ENCODE measurements at places on chromosomes 3 and 15.

GRCh38 chr3:189277711-189278110, 105.9 kb downstream of the TPRG1 start:
- DNase-seq = no peak

- DNase-seq = no peak
These were observed 363.5 kb upstream of the NECTIN3 start for GRCh38 chr3:110708156-110708555.

GRCh38 chr3:74842141-74842540, 227.7 kb upstream of the CNTN3 start:
- DNase-seq = no peak

GRCh38 chr15:70362886-70363285, 265.2 kb upstream of the TLE3 start:
- no peak for DNase-seq

- no peak for DNase-seq
These were observed 269.1 kb upstream of the LRRFIP2 start for GRCh38 chr3:37443363-37444035.

DNA sequence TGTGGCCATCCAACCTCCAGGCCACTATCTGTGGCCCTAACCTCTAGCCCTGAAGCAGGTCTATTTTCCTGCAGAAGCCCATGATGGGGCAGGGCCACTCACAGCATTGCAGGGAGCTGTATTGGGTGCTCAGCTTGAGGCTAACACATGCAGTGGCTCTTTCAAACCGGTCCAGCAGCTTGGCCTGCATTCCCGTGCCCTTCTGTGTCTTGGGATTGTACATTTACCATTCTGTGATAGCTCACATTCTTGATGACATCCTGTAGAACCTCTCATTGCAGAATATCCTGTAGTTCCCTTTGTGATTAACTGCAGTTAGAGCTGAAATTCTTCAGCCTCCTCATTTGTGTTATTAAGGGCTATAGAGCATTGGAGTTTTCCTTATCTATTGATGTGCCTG, 60.8 kb upstream of the ANKRD34C start:
- DNase-seq = no peak

- DNase-seq = no peak
These were observed 2.0 kb downstream of the CTXND1 start for GRCh38 chr15:80249973-80250372.

GRCh38 chr15:25568751-25569150, 129.9 kb upstream of the UBE3A start:
- no peak for DNase-seq

DNA sequence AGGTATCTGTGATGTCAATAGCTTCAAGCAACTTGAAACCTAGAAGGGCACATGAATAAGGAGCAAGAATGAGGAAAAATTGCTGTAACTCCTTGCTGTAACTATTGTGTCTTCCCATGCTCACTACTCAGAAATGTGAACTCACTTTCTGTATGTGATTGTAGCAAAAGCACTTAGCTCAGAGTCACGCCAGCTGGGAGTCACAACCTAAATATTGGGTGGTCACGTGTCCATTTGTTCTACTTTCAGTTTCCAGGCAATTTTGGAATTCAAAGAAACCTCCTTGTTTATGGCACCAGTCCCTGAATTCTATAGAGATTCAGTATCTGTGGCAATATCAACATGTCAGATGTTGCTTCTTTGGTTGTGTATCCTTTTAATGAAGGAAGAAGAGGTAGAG, 241.6 kb upstream of the AZI2 start:
- no peak for DNase-seq

DNA sequence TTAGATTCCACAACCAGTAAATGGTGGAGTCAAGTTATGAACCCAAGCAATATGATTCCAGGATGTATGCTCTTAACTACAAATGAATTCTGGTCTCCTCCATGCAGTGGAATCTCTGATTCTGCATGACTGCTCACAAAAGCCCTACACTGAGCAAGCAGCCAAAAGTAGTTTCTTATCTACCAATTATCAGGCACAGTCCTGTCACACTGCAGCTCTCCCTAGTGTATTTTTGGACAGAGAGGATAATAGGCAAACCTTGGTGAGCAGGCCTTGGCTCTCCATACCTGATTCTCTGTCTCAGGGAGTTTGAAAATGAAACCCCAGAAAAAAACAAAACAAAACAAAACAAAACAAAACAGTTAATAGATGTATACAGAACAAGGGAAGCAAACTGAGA, 3.5 kb upstream of the SSR3 start:
- DNase-seq = no peak

DNA sequence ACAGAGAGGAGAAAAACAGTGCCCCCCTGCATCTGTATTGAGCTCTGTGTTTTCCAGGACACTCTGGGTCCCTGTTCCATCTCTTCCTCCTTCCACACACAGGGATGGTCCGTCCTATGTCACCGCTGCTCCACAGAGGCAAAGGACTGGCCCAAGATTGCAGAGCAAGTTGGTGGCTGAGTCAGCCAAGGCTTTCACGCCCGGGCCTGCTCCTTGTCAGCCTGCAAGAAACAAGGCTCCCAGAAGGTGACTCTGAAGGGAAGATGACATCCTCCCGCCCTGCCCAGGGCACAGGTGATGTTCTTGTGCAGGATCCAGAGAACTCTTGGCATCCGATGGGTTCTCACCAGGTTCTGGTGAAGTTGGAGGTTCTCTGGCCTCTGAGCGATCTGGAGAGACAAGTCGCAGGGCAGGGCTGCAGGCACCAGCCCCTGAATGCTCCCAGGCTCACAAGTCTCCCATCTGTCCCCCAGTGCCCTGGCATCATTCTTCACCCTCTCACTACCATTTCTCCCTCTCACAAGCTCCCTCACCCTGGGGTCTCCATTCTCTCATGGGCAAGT, 138.6 kb downstream of the MEGF11 start:
- no peak for DNase-seq

DNA sequence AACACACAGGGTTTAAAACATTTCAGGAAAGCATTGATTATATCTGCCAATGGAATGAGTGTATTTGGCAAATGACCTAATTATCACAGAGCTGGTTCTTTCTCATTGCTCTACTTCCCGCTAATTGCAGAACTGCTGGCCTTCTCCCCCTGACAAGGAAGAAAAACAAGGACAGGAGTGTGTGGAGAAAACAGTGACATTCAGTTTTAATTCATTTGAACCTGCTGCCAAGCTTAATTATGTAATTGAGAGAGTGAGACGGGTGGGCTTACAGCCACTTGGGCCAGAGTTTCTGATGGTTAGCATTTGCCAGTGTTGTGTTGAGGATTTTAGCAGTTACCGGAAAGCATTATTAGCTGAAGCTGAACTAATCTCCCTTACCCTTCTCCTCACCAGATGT, 301.4 kb downstream of the RBMS3 start:
- no peak for DNase-seq

DNA sequence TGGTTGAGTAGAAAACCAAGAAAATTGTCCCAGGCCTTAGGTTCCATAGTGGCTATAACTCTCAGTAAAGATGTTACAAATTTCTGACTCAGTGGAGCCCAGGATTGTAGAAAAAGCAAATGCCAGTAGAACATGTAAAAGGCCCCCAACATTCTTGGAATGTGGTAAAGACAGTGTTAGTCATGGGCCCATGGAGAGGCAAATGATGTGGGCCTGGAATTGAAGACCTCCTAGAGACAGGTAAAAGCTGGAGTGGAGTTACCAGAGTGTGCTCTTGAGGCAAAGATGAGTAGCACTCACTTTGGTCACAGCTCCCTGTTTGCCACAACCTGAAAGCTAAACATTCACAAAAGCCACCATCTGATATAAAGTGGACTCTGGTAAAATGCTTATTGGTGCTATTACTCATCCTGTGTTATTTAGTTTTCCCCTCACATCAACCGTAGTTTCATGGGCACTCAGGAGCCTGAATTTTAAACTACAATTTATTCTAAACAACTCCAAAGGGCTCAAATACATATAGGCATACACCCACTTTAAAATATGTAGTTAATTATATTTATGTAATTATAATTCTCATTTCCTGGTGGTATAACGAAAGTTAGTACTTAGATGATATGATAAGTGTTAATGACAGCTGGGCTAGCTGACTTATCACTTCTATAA, 359.6 kb upstream of the NECTIN3 start:
- no peak for DNase-seq

- no peak for DNase-seq
These were observed 1016.0 kb downstream of the MCTP2 start for GRCh38 chr15:95247071-95247984.

Data from stimulated activated CD8-positive, alpha-beta memory T cell treated with anti-CD3 and anti-CD28 coated beads, Interleukin-7, amount 100 ng/mL, for 1 hour (primary cell).